ENCODE measurements at places on chromosomes 3 and 15.

DNA sequence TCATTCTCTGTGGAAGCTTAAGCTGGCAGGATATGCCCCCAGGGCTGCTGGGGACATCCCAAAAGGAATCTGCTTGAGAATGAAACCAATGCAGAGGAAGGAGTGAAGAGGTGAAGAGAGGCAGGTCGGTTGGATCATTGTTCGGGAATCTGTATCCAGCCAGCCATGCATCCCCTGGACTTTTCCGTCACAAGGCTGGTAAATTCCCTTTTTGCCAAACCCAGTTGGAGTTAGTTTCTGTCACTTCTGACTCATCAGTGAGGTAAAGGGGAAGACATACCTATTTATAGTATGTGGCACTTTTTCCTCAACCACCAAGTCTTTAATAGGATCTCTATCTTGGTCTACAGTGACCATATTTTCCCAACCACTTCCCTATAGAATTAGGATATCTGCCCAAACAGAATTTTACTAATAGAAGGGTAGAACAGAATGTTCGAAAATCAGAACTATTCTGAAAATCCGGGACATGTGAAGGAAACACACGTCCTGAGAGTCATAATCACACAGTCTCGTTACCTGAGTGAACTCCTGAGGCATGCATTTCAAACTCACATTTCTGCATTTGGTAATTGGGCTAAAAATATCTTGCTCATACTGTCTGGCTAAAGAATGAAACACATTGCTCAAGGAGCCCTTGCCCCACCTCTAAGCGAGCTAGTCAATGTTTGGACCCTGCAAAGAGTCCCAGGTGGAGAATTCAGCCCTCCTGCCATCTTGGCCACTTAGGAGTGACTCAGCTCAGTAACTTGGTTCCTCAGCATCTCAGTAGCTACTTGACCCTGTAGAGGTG, 289.7 kb upstream of the ADAMTS9 start:
- DNase-seq: no peak

DNA sequence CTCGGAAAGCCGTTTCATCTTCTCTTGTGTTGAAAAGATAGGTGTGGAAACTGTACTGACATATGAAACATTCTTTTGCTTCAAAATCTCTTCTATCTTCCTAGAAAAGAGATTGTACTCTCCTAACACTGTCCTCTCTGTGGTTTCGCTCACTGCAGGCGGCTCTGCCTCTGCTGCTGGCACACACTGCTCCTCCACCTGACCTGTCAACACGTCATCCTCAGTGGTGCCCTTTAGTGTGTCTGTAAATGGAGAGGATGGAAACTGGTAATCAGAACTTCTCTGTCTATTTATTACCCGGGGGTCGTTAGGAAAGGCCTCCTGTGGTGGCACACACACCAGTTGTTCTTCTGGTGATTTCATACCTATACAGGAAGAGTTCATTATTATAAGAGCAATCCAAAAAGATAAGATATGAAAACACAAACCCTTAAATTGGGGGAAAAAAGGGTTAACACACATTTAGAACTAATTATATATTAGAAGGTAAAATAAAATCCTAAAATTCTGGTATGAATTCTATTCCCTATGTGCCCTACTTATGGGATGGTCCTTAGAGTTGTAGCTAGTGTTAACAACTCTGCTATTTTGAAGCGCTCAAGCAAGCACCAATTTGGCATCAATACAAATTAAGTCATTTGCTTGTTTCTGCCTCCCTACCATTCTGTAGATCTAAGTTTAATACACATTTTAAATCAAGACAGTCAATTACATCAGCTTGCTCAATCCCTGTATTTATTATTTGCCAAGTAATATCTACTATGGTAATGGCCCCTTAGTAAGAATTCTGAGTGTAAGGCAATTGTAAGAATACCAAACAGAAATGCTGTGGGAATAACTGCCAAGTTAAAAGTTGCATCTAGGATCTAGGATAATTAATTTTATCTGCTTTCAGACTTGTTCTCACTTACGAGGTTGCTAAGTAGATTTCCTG, 49.2 kb downstream of the TASOR start:
- DNase-seq: no peak

GRCh38 chr3:27221264-27221932, 147.8 kb downstream of the NEK10 start:
- DNase-seq: no peak

DNA sequence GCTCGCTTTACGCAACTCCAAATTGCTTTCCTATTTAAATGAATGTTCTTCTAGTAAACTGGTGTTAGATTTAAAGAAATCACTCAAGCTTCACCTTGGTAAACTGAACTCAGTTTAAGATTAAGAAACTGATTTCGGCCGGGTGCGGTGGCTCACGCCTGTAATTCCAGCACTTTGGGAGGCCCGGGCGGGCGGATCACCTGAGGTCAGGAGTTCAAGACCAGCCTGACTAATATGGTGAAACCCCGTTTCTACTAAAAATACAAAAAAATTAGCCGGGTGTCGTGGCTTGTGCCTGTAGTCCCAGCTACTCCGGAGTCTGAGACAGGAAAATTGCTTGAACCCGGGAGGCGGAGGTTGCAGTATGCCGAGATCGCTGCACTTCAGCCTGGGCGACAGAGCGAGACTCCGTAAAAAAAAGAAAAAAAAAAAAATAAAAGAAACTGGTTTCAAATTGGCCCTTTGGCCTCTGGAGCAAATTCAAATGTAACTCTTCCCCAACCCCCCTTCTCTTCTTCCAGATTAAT, 1.7 kb downstream of the SKIL start:
- DNase-seq: no peak

DNA sequence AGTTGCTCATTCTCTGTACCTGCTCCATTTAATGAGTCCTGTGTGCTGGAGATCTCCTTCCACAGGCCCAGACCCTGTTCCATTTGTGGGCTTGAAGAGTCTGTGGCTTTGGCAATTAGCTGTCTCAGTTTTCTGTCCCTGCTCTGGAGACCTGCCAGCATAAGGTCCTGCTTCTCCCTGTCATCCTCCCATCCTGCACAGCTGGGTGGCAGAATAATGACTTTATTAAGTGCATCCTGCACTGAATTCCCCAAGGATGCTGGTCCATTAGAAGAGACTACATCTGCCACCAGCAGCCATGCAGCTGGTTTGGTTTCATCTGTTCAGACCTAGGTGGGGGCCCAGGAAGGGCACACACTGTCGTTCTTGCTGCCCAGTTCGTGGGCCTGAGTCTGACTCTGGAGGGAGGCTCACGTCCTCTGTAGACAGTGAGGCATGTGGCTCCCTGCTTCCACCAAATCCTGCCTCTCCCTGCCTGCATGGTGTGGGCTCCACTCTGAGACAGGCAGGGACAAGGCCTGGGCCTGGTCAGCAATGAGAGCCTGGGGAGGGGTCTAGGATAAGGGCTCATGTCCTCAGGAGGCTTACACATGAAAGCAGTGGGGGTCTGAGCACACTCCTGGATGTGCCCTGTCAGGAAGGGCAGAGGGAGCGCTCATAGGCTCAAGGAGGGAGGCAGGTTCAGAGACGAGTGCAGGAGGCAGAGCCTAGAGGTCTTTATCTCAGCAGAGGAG, 78.4 kb upstream of the PRR23E start:
- DNase-seq: no peak

GRCh38 chr3:12131351-12132090, 27.2 kb downstream of the TIMP4 start:
- DNase-seq: no peak

GRCh38 chr15:74307827-74308811, 59.3 kb downstream of the CYP11A1 start:
- DNase-seq: peak; percentile 74

GRCh38 chr3:124201786-124202185, 209.9 kb upstream of the ROPN1 start:
- DNase-seq: no peak

- no peak for DNase-seq
Observed at GRCh38 chr3:57423335-57423734, 120.8 kb downstream of the DNAH12 start.

DNA sequence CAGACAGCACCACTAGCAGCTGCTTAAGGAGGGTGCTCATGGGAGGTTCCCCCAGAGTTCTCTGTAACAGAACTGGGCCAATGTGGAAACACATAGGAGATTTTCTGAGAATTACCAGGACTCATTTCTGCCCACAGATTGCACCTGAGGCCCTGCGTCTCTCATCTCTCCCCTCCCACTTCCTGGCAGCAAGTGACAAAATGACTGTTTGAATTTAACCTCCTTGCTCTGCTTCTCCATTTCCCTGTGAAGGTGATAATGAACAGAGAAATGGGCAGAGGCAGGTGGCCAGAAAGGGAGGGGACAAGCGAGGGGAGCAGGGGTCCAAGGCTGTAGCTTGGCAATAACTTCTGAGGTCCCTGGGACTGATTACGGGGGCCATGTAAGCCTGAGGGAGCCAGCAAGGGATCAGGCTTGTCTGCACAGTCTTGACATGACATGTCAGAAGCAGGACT, 8.0 kb downstream of the EPHB1 start:
- no peak for DNase-seq

- DNase-seq: no peak
Observed at GRCh38 chr15:64068133-64068532, 21.8 kb upstream of the DAPK2 start.

DNA sequence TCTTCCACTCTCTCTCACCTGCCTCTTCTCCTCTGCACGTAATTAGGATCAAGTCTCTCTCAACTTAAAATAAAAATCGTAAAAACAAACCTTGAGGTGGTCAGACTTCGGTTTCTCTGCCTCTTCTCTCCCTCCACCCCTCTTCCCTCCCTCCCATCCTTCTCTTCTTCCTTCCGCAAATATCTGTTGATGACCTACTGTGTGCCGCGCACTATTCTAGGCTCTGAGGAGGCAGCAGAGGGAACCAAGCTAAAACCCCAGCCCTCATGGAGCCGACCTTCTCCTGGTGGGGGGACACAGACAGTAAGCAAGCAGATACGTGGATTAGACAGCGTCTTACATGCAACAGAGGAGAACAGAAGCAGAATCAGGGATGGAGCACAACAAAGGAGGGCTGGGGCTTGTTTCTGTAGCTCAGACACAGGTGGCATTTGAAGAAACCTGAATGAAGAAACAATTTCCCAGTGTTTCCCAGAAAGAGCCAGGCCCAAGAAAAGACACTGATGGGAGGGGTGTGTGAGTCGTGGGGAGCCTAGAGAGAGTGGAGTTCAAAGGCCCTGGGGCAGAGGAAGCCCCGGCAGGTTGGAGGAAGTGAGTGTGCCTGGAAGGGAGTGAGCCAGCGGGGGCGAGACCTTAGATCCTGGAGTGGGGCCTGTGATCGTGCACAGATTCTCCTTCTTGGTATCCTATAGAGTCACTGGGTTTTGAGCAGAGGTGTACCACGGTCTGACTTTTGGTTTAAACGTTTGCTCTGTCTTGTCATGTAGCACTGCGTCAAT, 80.5 kb downstream of the TOP2B start:
- no peak for DNase-seq

GRCh38 chr3:195532345-195532744, 10.8 kb downstream of the PPP1R2 start:
- DNase-seq: no peak

- DNase-seq: no peak
Observed at GRCh38 chr15:89783111-89783860, 7.2 kb downstream of the MESP2 start.

GRCh38 chr3:133103706-133104105, 65.5 kb downstream of the TMEM108 start:
- no peak for DNase-seq

DNA sequence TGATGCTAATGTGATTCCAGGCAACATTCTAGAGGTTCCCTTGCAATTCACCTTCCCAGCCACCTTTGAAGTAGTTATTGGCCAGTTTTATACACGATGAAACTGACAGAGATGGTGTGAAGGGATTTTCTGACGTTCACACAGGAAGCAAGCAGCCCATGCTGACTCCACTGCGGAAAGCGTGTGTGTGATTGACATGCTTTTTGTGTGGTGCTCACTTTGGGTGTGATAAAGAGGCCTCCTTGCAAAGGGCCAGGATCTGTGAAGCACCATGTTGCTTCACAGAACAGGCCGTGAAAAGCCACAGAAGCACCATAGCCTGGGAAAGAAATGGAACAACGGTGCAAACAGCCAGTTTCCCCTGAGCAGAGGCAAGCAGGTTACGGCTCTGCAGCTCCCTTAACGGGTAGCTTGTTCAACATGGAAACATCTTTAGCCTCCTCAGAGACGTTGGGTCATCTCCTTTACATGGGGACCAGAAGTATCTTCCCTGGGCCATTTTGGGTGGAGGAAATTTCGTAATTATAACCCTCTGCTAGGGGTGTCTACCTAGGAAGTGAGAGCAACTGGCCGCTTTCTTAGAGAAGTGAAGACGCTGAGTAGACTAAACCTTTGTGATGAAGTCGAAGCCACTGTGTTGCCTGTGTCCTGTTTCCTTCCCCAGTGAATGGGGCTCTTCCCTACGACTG, 108.5 kb downstream of the APBA2 start:
- DNase-seq: no peak

DNA sequence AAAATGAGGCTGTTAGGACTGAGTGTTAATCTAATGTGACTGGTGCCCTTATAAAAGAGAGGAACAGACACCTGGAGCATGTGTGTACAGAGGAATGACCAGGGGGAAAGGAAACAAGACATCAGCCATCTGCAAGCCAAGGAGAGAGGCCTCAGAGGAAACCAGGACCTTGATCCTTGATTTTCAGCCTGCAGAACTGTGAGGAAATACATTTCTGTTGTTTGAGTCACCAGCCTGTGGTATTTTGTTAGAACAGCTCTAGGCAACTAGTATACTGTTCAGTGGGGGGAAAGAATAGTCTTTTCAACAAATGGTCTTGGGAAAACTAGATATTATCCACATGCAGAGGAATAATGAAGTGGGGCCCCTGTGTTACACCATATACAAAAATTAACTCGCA, 80.6 kb downstream of the CCR1 start:
- DNase-seq: no peak

DNA sequence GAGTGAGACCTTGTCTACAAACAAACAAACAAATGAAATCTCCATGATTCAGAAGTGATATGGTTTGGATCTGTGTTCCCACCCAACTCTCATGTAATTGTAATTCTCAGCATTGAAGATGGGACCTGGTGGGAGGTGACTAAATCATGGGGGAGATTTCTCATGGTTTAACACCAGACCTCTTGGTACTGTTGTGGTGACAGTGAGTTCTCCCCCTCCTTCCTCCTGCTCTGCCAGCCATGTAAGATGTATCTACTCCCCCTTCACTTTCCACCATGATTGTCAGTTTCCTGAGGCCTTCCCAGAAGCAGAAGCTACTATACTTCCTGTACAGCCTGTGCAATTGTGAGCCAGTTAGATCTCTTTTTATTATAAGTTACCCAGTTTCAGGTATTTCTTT, 438.4 kb upstream of the THBS1 start:
- no peak for DNase-seq

GRCh38 chr15:38683382-38684242, 119.0 kb upstream of the RASGRP1 start:
- peak; percentile 79 for DNase-seq

DNA sequence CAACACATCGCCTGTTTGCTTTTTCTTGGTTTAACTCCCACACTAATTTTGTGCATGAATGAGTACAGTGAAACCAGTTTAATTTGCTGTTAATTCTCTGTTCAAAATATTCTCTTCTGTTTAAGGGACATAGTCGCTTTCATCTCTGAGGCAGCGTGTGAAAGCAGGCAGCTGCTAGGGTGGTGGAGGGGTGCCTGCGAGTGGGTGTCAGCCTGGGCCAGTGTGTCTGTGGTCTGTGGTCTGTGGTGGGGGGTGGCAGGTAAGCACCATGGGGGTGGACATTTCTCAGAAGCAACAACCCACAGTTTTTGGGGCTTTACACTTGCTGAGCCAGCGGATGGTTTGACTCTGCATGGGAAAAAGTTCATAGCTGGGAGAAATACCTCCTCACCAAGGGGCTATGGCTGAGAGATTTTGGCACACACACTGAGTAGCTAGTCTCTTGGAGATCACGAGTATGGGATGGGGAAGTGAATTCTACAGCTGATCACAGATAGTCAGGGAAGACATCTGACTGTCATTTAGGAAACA, 109.2 kb downstream of the EPHB1 start:
- no peak for DNase-seq

- no peak for DNase-seq
Observed at GRCh38 chr15:73965758-73966113, 26.4 kb downstream of the STOML1 start.
